ENCODE measurements at places on chromosomes 3 and 15.
A peak's percentile ranks its signal among the peaks of the same experiment; 100 is the strongest.

DNA sequence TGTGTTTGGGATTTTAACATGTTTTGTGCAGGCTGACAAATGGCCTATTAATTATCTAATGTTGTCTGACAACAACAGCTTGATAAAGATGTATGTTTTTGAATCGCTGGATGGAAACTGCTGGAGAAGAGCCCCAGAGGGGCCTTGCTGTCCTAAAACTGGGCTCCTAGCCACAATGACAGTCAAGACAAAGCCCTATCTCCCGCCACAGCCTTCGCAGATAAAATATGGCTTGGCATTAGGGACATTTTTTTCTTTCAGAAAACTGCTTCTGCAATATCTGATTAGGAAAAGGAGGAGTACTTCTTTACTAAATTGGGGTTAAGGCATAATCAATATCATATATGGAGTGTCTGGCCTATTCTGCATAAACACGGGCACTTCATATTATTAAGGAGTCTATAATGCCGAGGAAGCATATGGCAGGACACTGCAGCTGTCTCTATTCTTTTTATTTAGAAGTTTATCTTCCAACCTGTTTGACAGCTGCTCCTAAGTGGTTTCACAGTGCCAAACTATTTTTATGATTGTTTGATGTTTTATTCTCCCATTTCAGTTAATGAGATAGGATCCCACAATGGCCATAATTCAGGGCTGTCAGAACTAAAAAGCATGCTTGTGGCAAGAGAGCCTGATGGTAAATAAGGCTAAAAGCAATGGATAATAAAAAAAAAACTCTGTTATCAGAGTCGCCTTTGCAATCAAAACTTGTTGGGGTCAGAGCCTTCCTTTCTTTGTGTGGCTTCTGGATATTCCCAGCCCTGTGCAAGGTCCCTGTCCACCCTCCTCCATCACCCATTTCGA, 210.1 kb downstream of the MECOM start:
- DNase-seq: no peak

DNA sequence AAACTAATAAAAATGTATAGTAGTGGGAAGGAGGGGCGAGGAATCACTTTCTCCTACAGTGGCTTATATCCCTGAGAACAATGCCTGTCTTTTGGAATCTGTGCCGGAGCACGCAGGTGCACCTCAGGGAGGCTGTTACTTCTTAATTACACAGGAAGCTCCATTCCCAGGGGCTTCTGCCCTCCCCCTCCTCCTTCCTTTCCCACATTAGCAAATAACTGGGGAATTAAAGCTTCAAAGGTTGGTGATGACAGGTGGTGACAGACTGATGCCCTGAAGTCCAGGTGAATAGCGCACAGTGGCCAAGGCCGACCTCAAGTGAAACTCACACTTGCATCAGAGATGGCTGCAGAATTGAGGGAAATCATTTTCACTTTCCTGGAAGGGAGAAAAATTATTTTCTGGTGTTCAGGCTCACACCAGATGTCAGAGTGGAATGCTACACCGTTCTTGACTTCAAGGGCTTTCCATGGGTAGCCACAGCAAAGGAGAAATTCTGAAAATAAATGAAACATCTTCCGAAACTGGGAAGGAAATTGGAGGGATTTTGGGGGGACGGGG, 3.7 kb downstream of the GRAMD2A start:
- DNase-seq: no peak

DNA sequence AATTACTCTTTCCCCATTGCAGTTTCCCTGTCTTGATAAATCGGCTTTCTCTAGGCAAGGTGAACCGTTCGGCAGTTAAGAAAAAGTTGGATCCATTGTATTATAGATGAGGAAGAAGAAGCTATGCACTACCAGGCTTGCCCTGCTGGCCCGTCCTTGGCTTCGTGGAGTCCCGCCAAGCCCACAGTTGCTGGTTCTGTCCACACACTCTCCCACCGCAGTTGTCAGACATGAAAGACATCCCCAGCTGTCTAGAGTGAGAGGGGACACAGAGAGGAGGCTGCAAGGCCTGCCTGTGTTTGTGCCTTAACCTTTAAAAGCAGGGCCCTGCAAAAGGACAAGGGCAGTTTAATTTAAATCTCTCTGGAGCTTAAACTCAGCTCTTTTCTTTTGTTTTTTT, 47.2 kb upstream of the PLCL2 start:
- DNase-seq: no peak

GRCh38 chr3:63654931-63655330, 2.5 kb downstream of the SNTN start:
- DNase-seq: no peak

DNA sequence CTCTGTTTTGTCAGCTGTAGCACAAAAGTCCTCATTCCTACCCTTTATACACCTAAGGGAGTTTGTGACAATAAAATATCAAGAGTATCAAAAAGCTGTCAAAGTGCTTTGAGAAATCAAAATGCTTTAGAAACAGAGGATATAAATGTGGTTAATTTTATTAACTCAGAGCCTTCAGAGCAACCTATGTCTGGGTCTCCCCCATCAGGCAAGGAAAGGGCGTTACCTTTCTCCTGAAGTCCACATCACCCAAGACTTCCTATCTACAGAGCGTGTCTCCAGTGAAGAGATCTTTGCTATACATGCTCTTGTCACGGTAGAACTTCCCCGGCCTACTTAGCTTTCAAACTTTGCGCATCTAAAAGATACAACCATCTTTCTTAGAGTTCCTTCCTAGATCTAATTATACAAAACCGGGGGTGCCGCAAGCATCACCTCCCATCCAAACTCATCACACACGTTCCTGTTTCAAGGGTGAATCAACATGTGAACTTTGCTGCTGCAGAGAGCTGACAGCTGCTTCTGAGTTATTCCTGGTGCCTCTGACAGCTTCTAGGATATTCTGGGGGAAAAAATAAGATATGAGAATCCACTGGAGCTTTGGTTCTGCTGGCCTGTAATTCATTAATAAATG, 93.0 kb downstream of the RARB start:
- no peak for DNase-seq

- peak; percentile 57 for DNase-seq
These were observed 41.9 kb upstream of the SLC6A1 start for GRCh38 chr3:10950476-10951294.

- no peak for DNase-seq
These were observed 55.3 kb downstream of the LINGO1 start for GRCh38 chr15:77577366-77577950.

DNA sequence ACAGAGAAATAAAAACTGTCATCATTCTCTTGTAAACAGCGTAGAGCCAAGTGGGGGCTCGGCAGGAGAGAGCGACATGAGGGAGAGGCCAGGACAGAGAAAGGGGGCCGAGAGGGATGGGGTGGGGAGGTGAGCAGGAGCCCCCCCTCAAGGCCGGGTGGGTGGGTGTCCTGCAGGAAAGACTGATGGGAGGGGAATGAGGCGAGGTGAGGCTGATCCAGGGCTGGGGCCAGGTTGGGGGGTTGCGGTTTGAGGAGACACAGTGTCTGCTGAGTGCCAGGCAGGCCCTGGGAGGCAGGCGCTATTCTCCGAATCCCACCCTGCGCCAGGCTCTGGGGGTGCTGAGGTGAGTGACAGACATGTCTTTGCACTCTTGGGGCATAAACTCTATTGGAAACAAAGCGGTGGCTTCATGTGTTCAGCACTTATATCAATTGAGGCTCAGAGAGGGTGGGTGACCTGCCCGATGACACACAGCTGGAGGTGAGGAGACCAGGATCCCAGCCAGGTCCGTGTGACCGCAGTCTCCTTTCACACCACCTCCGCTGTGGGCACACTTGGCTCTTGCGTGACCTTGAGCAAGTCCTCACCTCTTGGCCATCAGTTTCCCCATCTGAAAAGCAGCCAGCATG, 19.6 kb upstream of the CSPG4 start:
- no peak for DNase-seq

DNA sequence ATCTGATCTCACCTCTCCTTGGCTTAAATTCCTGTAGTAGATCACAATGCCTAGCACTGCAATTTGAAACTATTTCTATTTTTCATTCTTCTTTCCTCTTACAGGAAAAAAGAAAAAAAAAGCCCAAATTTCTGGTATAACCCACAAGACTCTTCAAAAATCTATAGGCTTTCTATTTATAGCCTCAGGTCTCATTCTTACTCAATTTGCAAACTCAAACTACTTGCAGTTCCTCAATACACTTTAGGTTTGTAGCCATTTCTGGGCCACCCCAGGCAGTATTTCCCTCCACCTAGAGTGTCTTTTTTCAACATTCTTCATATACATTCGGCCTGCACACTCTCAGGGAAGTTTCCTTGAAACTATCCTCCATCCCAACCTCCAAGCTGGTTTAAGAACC, 169.0 kb downstream of the TBC1D5 start:
- DNase-seq: no peak

GRCh38 chr3:186609247-186609868, 3.5 kb upstream of the AHSG start:
- no peak for DNase-seq
